Stimulated activated CD8-positive, alpha-beta memory T cell treated with anti-CD3 and anti-CD28 coated beads, Interleukin-15, amount 100 ng/mL, for 48 hours (primary cell): ENCODE measurements at places on chromosomes 4 and X.

DNA sequence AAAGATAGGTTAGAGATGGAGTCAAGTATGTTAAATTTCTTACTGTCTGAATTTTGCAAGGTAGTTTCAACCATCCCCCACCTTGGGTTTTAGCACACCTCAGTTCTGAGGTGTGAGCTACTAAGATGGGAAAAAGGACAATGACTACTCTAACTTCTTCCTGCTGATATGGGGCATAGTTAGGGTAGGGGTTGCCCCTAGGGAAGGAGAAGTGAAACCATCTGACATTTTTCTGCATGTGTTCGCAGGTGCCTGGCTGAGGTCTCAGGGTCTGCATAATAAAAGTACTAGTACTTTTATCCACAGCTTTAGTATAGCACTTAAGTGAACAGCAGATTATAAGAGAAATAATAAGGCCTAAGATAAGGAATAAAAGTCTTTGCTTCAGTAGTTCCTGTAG is 129.5 kb upstream of the CYSLTR1 start:
- no peak for DNase-seq

GRCh38 chrX:2666491-2666890 is 24.6 kb upstream of the CD99 start:
- no peak for DNase-seq

DNA sequence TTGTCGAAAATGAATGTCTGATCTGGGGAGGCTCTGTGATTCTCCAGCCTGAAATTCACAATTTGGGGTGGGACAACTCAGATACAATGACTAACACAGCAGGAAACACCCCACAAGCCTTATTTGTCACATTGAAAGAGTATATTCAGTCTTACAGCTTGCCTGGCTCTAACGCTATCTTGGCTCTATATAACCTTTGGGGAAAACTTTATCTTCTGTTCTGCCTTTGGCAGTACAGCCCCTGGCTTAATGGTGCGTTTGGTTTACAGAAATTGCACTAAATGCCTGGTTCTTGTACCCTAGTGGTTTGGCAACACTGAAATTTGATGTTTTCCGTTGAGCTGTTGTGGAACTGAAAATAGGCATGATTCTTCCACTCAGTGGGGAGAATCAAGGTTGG is 178.1 kb upstream of the VEGFC start:
- DNase-seq, result no peak

DNA sequence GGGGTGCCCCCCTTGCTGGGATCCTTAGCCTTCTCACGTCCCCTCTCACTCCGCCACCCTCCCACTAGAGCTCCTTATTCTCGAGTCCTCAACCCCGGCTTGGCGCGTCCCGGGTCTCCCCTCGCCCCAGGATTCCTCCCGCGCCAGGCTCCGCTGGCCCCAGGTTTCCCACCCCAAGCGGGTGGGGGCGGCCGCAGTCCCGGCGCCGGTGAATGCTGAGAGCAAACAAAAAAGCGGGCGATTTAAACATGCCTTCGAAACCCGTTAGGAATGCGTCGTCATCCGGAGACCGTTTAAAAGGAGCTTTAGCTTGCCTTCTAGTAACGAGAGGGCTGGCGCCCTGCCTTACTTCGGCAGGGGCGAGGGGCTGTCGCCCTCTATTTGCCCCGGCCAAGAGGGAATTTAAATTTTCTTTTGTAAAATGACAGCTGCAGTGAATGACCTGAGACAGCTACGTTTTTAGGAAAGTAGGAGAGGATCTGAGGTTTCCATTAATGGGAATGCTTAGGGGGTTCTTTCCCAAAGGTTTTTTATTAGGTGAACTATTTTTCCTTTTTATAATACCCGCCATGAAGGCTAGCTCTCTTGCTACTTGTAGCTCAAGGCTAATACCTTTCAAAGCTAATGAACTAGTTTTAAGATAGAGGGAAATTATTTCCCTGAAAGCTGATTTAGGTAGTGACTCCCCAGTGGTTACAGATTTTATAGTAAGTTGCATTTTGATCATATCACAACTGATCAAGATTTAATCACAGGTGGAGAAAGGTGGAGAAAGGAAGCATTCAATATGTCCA is 3.1 kb downstream of the JADE1 start:
- peak; percentile 15 for DNase-seq

DNA sequence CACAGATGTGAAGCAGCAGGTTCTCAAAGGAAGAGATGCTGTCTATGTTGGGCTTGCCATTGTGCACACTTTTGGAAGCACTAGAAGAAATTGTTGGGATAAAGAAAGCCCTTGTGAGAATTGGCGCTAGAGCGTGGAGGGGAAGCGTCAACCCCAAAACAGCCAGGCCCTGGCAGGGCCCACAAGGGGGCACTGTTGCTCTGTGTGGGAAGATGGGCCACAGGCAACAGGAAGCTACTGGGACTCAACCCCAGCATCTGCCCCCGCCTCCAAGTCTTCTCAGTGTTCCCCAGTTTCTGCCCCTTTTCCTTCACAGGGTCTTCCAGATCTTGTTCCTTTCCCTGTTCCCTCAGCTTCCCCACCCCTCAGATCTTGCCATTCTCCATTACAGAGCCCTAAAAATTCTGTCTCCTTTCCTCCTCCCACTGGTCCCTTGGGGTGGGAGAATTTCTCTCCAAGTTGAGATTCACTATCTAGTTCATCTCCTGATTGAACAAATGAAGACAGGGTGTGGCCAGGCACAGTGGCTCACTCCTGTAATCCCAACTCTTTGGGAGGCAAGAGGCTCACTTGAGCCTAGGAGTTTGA is 85.5 kb downstream of the STARD8 start:
- DNase-seq, result peak; percentile 51

DNA sequence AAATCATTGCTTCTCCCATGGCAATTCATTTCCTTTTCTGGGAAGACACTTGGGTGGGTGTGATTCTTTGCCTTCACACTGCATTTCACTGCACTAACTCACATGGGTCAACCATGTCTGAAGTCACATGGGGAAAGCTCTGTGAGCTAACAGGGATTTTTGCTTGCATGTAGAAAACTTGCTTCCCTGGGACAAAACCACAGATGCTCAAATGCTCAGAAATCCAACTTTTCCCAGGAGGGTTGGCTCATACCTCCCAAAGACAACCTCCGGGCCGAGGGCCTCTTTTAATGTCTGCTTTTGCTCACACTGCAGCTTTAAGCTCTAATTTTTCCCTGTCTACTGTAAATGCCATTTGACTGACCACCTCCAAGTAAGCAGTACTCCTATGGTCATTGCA is 1695.2 kb downstream of the STIM2 start:
- no peak for DNase-seq

GRCh38 chr4:7788193-7788592 is 151.5 kb downstream of the AFAP1 start:
- no peak for DNase-seq
